Effector memory CD8-positive, alpha-beta T cell (primary cell): ENCODE measurements at places on chromosomes 7 and 10.

- DNase-seq: no peak
- peaks cover 6% of the 10 kb centered on the region for H3K4me1 ChIP-seq
- H3K27ac ChIP-seq: no peak overlapping the region
- no peak overlapping the region for H3K4me3 ChIP-seq
These were observed 60.2 kb downstream of the PAXIP1 start for GRCh38 chr7:154942691-154943090.

DNA sequence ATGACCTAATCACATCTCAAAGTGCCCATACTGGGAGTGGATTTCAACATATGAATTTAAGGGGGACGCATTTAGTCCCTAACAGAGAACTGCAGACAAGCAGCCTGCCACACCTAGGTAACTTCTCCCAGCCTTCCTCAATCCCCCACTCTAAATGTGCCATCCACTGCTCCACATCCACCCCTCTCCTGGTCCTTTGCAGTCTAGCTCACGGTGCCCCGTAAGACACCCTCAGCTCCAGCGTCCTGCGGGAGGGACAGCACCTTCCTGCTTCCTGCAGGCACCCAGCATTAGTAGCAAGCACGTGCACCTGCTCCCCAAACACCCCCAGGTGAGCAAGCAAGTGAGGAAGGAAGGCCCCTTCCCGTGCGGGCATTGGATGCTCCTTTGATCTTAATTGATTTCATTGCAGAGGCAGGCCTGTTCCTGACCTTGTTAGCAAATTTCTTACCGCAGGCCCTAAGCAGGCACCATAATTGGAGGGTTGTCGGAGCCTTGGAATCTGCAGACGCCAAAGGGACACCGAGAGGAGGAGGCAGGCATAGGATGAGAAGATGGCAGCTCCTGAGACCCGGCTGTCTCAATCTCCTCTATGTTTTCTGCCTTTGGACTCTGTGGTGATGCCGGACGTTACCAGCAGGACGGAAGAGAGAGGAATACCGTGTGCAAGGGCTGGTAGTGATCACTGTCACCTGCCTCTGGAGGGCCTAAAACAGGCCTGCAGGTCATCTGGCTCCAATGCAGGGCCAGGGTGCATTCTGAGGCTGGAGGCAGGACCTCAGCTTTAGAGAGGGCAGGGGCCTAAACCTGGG is 75.8 kb upstream of the CHST15 start:
- H3K36me3 ChIP-seq: no peaks in the 10 kb centered on the region
- no peaks in the 10 kb centered on the region for H3K4me1 ChIP-seq
- DNase-seq: no peak
- H3K27me3 ChIP-seq: peaks cover 21% of the 10 kb centered on the region
- H3K27ac ChIP-seq: no peak overlapping the region

- H3K36me3 ChIP-seq: peaks cover 3% of the 10 kb centered on the region
- H3K27me3 ChIP-seq: no peaks in the 10 kb centered on the region
- H3K4me1 ChIP-seq: peaks cover 24% of the 10 kb centered on the region
- no peak overlapping the region for H3K4me3 ChIP-seq
- no peak for DNase-seq
These were observed 163.3 kb upstream of the RHEB start for GRCh38 chr7:151682831-151683614.

DNA sequence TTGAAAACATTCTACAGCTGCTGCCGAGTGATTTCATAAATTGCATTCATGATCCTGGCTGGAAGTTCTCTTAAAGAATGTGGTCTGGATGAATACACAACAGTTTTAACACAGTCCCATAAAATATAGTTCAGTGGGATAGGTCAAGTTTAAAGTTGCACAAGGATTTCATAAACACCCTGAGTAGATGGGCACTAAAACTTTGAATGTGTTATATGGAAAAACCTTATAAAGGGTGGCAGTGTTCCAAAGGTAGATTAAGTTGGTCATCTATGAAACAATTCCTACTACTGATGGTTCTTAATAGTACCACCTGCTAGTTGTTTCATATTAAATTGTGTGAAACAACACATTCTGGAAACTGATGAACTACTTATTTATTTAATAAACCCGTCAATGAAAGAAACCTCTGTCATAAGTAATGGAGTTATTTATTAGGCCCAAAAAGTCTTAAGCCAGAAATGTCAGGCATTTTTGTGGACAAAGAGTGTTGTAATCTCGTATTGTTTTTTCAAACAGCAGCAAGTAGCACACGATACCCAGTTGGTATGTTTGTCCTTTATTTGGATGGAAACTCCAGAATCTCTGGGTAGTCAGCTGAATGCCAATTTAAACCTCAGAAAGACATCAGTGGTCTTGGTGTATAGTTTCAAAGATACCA is 14.3 kb upstream of the RPA3 start:
- H3K27me3 ChIP-seq: no peaks in the 10 kb centered on the region
- no peak overlapping the region for H3K27ac ChIP-seq
- no peaks in the 10 kb centered on the region for H3K36me3 ChIP-seq
- H3K4me1 ChIP-seq: peaks cover 14% of the 10 kb centered on the region
- H3K4me3 ChIP-seq: no peak overlapping the region
- no peak for DNase-seq

DNA sequence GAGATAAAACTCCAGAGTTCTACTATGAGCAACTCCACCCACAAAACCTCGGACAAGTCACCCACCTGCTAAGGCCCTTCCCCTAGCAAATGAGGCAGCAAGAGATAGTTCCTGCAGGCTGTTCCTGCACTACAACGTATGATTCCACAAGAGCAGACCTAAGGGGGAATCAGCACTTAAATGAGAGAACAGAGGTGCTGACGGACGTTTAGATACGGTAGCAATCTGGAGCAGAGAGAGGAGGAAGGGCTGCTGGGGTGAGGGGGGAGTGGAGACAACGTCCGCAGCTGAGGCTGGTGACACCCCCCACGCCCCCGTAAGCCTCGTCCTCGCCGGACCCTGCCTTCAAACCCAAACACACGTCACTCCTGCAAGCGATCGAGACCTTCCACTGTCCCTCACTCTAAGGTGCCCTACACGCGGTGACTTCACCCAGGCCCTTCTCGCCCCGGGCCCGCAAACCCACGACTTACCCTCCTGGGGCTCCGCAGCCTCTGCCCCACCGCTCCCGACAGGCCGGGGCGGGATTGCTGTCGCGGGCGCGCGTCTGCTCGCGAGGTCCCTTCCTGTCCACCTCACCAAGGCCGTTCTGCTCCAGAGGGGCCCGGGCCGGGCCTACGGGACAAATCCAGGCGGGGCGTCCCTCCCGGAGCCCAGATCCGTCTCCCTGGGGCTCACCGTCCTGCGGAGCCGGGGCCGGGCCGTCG is 635 bp downstream of the ZNF12 start:
- H3K4me1 ChIP-seq: peaks cover 44% of the 10 kb centered on the region
- peak; percentile 20 for DNase-seq
- H3K36me3 ChIP-seq: peaks cover 55% of the 10 kb centered on the region
- peak overlapping the region; percentile 90 for H3K27ac ChIP-seq
- peaks cover 10% of the 10 kb centered on the region for H3K27me3 ChIP-seq

DNA sequence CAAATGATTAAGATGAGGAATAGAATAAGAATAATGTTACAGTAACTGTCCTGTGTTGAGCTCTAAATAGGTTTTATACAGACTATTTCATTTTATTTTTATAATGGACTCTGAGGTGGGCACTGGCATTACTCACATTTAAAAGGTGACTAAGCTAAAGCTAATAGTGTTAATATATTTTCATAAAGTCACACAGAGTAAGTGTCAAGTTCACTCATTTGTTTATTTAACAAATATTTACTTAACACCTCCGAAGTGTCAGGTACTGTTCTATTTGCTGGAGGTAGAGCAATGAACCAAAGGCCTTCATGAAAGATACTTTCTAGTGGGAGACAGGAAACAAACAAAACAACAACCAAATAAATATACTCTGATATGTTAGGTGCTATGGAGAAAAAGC is 44.0 kb downstream of the ASB4 start:
- peaks cover 5% of the 10 kb centered on the region for H3K27me3 ChIP-seq
- H3K4me1 ChIP-seq: no peaks in the 10 kb centered on the region
- H3K27ac ChIP-seq: no peak overlapping the region
- no peak for DNase-seq

DNA sequence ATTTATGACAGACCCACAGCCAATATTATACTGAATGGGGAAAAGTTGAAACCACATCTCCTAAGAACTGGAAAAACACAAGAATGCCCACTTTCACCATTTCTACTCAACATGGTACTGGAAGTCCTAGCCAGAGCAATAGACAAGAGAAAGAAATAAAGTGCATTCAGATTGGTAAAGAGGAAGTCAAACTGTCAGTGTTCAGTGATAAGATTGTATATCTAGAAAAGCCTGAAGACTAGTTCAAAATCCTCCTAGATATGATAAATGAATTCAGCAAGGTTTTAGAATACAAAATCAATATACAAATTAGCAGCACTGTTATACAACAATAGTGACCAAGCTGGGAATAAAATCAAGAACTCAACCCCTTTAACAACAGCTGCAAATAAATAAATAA is 6.9 kb upstream of the ZNF138 start:
- H3K4me1 ChIP-seq: no peaks in the 10 kb centered on the region
- no peak overlapping the region for H3K27ac ChIP-seq
- no peaks in the 10 kb centered on the region for H3K36me3 ChIP-seq
- H3K4me3 ChIP-seq: no peak overlapping the region
- peaks cover 12% of the 10 kb centered on the region for H3K27me3 ChIP-seq

GRCh38 chr10:43212043-43212721 is 54.7 kb downstream of the RASGEF1A start:
- H3K27me3 ChIP-seq: no peaks in the 10 kb centered on the region
- peak overlapping the region; percentile 59 for H3K27ac ChIP-seq
- H3K4me3 ChIP-seq: no peak overlapping the region
- DNase-seq: no peak

DNA sequence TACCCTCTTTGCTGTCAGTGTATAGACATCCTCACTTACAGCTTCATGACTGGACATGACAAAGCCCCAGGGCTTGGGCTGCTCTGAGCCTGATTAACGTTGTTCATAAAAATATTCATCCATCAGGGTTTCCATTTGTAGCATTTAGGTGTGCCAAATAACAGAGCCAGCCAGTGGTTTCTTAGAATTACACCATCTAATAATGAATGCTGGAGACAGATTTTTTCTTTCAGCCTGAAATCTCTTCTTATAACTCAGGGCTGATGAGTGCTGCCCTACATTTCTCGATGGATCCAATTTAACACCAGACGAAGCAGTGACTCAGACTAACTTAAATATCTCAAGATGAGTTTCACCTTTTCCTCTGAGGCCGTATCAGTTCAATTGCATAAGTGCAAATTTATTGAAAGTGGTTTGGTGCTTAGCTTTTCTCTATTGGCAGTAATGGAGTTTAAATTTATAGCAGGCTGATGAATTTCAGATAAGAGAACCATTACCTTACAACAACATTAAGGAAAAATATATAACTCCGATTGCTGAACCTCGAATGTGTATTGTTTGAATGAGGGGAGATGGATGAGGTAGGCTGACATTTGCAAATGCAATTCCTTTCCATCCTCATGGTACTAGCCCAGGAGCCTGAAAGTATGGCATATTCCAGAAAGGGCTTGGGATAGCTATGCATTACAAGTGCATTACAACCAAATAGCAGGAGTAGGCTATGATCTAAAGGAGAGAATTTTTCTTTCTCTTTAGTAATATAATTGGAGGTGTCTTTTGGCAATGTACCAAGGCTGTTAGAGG is 900.6 kb downstream of the KCNMA1 start:
- no peaks in the 10 kb centered on the region for H3K4me1 ChIP-seq
- DNase-seq: no peak
- H3K27ac ChIP-seq: no peak overlapping the region
- H3K27me3 ChIP-seq: no peaks in the 10 kb centered on the region
- H3K4me3 ChIP-seq: no peak overlapping the region
- no peaks in the 10 kb centered on the region for H3K36me3 ChIP-seq

DNA sequence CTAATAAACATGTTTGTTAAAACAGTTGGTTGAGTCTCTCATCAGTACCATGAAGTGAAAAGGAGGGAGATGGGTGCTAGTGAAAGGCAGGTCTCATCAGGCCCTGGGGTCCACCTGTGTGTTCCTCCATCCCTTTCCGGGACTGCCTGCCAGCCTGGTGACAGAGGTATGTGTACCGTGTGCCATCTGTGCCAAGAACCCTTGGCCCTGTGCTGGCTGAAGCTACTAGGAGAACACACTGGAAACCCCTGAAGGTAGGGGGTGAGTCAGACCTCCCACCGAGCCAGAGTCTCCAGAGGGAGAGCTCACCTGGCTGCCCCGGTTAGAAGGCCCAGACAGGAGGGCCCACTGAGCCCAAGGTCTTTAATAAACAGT is 2.3 kb downstream of the DDIT4 start:
- H3K27ac ChIP-seq: peak overlapping the region; percentile 98
- no peaks in the 10 kb centered on the region for H3K27me3 ChIP-seq
- no peak for DNase-seq
- peaks cover 35% of the 10 kb centered on the region for H3K4me1 ChIP-seq
- peak overlapping the region; percentile 99 for H3K4me3 ChIP-seq
